ENCODE measurements at places on chromosomes 12 and 14.
A peak's percentile ranks its signal among the peaks of the same experiment; 100 is the strongest.

GRCh38 chr12:31801872-31802271 lies 73.1 kb upstream of the AMN1 start:
- DNase-seq, result no peak

DNA sequence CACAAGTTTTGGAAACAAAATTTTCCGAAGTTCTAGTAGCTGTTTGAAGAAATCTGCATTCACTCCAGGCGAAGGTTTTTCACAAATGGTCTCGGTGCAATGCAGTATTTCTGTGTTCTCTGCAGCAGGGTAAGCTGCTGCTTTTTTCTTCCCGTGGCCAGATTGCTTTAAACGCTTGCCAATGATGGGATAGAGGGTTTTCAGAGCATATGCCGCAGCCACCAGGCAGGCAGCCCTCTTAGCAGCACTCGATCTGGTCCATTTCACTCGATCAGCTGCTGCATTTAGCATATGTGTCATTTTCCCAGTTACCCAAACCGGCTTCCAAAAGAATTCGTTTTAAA lies 315 bp downstream of the ABCD2 start:
- DNase-seq, result no peak

DNA sequence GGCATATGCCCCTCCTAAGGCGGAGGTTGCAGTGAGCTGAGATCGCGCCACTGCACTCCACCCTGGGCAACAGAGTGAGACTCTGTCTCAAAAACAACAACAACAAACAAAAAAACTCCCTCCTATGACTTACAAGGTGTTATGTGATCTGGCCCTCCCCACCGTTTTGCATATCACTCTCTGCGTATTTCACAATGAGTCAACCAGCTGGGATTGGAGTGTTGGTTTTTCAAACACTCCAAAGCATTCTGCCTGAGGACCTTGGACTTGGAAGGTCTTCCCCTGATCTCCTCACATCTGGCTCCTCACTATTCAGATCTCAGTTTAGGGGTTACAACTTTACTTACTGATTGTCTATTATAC lies 14.0 kb downstream of the MANSC1 start:
- no peak for DNase-seq

DNA sequence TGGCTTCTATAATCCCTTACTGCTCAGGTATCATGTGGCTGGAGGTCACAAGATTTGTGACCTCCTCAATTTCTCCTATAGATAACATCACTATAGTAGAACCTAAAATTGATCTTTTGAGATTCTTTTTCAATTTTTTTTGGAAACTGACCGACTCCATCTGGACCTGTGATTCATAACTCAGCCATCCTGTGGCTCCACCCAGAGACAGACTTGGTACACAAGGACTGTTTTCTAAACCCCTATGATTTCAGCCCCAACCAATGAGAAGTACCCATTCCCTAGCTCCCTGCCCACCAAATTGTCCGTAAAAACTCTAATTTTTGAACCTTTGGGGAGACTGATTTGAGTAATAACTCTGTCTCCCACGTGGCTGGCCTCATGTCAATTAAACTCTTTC lies 148.9 kb downstream of the SYT10 start:
- no peak for DNase-seq

DNA sequence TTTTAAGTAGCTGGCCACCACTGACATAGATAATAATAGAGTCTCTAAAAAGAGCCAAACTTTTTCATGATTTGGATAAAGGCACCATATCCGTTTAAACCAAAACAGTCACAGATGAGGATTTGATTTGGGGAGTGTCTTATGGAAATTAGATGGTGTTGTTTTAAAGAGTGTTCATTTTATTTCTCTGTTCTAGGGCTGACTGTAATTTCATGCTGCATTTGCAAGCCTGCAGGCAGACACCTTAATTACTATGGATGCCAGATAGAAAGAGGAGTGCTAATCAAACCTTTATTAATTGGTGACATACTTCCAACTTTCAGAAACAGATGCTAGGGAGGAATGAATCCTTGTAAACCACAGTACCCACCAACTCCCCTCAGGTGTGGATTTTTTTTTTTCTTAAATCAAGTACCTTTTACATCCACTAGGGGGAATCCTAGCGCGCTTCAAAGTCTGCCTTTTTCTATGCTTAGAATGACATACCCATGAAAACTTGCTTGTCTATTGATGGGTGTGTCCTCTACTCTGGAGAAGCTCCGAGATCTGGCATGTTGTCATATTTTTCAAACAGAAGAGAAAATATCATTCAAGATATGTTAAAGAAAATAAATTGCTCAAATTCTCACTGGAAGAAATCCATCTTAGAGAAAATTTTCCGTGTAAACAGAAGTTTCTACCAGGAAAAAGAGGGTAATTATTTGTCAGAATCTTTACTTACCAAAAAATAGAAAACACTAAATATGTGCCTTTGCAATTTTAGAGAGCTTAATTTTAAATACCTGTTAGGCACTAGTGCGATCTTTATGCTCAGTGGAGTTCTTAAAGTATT lies 14.2 kb upstream of the PLXNC1 start:
- no peak for DNase-seq

- DNase-seq, result no peak
These were observed 7.1 kb upstream of the PGF start for GRCh38 chr14:74962493-74962892.

- DNase-seq, result no peak
These were observed 88.6 kb downstream of the EPS8 start for GRCh38 chr12:15700595-15700994.

DNA sequence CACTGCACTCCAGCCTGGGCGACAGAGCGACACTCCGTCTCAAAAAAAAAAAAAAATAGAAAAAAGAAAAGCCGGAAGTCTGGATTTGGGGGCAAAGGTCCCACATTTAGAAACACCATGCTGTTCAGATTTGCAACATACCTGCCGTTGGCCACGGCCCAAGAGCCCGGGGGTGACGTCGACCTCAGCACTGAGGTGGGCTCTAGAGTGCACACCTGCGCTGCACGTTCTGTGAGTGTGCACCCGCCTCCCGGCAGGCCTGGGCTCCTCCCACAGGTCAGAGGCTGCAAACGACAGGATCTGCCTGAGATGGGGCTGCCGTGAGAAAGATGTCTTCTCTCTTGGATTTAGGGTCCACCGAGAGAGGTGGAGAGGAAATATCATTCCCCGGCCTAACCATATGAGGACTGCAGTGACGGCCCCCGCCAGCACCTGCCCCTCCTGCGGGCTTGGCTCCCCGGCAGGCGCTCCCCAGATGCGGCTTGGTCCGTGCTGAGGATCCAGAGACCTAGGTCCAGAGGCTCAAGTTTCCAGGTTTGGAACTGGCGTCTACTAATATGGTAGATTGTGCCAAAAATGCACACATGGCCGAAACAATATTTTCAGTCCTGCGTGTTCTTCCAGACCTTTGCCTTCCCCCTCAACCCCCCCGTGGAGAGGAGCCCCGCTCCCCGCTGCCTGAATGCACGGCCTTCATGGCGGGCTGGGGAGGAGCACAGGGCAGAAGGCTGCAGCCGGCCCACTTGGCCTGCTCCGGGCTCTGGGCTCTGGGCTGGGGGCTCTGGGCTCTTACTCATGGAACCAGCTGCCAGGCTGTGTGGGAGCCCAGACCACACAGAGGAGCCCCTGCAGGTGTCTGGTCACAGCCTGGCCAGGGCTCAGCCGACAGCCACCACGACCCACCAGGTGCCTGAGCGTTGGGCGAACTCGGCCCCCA lies 58.8 kb upstream of the FBRSL1 start:
- no peak for DNase-seq

DNA sequence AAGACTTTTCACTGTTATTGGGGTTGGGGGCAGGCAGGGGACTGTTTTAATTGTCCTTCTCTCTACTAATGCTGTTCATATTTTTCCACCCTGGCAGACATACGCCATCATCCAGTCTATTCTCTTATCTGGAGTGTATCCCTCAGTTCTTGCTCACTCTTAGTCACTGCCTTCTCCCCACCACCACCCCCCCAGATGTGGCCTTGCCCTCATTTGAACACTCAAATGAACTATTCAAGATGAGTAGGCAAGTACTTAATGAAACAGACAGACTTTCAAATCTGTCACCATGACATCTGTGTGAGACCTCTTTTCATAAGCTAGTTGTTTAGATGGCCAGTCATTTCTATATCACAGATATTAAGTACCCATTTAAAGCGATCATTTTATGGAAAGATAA lies 10.1 kb downstream of the NUDT4 start:
- peak; percentile 60 for DNase-seq

GRCh38 chr14:101054671-101055070 lies 151.1 kb upstream of the RTL1 start:
- DNase-seq, result no peak

GRCh38 chr12:124653169-124653931 lies 85.9 kb upstream of the NCOR2 start:
- no peak for DNase-seq

DNA sequence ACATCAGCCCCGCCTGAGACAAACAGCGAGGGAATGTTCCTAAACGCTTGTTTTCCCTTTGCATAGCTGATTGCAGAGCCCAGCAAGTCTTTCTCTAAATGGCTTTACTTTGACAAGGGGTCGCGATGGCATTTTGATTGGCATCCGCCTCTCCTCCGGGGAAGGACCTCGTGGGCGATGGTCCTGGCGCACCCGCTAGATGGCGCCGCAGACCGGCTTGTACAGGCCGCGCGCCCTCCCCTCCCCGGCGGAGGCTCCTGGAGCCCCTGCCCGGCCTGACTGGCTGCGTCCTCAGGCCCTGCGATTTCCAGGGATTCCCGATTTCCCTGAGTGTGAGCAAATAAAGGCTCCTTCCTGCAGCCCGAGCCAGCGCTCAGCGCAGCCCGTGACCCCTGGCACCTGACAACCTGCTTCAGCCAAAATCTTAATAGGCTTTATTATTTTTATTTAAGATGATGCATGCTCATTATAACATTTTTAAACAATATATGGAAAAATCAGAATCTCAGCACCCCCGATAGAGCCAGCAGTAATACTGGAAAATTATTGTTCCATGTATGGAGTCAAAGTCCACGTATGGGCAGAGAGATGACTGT lies 468.3 kb downstream of the AACS start:
- no peak for DNase-seq

DNA sequence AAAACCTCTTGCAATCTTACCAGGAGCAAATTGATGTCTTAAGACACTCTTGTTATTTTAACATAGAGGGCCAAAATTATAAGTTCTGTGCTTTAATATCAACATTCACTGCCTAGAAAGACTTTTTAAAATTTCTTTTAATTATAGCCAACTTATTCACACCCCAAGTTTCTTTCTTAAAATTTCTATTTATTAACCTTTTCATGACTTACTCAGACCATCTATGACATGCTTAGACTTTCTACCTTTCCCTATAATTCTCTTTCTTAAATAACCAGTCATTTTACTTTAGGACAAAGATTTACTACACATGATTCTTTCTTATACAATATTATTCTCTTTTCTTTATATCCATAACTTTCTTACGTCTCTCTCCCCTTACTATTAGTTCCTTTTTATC lies 220.4 kb downstream of the NUBPL start:
- DNase-seq, result no peak

GRCh38 chr14:73943083-73943482 lies 6.8 kb downstream of the FAM161B start:
- no peak for DNase-seq

GRCh38 chr14:23559926-23560520 lies 4.0 kb downstream of the THTPA start:
- no peak for DNase-seq

- DNase-seq, result no peak
These were observed 217.9 kb upstream of the PWP1 start for GRCh38 chr12:107467716-107468115.

DNA sequence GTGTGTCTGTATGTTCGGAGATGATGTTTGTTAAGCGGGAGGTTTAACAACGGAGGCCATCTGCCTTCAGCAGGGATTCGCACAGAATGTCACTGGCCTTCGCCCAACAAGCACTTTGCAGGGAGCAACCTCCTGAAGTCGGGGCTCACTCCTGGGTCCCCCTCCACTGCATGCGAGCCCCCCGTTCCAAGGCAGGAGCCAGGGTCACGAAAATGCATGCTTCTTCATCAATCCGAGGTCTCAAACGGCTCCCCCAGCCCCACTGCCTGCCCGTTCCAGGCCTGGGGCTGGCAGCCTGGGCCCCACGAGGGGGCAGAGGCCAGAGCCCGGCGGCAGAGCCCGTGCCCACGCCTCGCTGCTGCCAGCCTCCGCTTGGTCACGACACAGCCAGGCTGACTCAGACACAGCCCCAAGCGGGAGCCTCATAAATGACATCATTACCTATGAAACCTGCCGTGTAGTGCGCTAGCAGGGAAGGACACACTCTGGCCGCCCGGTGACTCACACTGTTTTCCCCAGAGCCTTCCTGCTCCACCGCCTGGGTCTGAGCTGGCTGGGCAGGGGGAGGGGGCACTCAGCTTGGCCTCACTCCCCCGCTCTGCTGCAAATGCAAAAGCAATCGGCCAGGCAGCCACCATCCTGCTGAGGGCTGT lies 169.5 kb upstream of the RTL1 start:
- DNase-seq, result no peak

DNA sequence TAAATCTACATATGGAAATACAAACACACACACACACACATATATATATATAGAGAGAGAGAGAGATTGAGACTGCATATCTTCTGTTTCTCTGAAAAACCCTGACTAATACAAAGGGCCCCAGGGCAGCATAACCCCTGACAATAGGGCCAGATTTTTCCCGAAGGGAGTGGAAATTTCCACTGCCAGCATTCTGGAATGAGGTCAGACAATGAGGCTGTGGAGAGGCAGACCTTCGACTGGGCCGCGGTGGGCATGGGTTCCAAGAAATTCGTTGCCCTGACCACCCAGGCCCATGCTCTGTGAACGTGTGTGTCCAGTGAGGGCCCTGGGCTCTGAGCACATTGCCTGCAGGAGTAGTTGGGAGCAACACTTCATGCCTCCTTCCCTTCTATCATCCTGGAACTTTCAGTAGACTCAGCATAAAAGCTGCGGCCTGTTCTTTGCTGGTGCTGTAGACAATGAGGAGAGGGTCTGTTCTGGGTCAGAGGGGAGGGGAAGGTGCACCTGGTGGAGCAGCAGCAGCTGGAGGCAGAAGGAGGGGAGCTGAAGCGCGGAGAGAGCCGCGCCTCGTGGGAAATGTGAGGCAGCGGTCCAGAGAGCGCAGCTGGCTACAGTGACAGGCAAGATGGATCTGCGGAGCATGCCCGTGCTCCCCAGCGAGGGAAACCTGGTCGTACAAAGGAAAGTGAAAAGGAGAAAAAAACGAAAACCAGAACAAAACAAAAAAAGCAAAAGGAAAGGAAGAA lies 25.6 kb upstream of the CCDC60 start:
- DNase-seq, result no peak

- no peak for DNase-seq
These were observed 158.9 kb downstream of the TMX1 start for GRCh38 chr14:51398898-51399297.

DNA sequence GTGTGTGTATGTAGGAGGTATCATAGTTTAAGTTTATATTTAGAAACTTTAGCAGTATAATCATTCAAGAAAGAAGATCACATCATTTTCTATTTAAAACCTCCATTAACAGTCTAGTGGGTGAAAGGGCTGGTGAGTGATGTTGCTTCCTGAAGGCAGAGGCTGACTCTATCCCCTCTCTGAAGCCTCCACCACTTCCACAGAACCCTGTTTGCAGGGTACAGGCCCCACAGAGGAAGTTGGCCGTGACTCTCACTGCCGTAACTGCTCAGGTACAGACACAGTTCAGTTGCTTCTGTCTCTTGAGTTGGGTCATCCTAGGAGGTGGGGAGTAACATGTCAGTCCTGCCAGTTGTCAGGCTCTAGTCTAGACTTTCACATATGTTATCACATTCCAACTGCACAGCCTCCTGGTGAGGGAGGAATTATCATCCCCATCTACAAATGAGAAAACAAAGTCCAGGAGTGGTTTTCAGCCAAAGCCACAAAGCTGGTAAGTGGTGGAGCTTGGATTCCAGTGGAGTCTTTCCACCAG lies 31.5 kb downstream of the CFL2 start:
- DNase-seq, result no peak
